T-helper 1 cell (primary cell): ENCODE measurements at places on chromosomes 13 and 19.

GRCh38 chr13:112185466-112185865 is 118.5 kb downstream of the SOX1 start:
- no peak for DNase-seq

GRCh38 chr13:32246468-32246867 is 68.7 kb downstream of the ZAR1L start:
- no peak for DNase-seq

DNA sequence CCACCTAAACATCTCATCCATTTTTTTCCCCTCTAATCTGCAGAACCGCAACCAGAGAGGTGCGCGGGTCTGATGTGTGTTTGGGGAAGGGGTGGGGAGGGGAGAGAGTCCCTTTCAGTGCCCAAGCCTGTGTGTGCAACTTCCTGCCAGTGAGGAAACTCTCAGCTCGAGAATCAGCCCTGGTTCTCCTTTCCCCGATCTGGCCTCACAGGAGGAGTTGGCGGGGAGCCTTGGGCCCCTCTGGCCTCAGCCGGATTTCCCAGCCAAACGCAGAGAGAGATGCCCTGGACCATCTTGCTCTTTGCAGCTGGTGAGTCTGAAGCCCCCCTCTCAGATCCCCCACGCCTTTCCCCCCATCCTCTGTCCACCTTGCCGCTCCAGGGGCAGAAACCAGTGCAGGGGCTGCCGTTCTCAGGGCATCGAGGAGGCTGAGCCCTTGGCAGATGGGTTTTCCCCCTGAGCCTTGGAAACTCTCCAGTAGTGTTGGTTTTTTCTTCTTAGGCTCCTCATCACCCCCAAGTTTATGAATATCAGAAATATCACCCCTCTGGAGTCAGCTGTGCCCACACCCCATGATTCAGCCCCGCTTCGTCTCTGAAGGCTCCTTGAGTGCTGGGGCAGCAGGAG is at the start of gene C19orf38:
C19orf38 (plus strand) TSS at position 186 of the 627 bp plus-strand sequence; CDS start at position 280, 94 bp downstream.
- DNase-seq, result no peak

DNA sequence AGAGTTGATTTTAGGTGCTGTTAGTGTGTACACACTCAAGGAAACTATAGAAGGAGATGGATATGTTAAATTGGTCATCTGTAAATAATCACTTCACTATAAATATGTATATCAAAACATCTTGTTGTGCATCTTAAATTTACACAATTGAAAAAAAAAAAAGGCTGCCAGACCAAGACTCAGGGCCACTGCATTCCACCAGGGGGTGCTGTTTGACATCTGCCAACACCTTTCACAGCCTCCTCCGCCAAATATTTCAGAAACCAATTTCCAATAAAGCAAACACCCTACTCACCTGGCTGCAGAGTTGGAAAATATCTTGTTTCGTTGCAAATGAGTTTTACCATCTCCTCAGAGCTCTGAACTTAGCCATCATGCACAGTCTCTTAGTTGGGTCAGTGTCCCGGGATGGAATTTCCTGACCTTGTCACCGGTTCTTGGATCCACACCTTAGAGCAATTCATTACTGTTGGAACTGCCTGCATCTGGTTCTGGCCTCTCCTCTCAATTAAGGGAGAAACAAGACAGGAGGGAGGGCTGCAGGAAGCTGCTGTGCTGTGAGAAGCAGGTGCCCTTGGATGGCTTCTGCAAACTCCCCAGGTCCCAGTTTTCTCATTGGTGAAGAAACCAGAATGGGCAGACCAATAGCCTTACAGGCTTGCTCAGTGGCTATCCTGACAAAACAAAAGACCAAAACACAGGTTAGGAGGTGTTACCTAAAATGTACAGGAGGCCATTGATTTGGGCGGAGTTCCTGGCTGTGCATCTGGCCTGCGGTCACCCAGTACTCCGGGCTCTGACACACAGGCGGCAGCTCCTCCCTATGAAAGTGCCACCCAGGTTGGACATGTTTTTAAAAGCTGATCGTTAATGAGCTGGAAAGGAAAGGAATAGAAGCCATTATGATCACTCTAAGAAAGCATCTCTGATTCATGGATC is 746.6 kb downstream of the UQCRFS1 start:
- no peak for DNase-seq
